ENCODE measurements at places on chromosomes 2 and 18. TPM values are rescaled to one million over a fixed set of nuclear protein-coding genes. Genes with fewer than 3 reads are reported as not detected.

The SNTG2 gene
- 0.73 TPM for total RNA-seq

The TEX44 gene
- not detected for total RNA-seq

The ANKRD30BL gene
- total RNA-seq: not detected

The CYP27C1 gene
- not detected for total RNA-seq

The TNFRSF11A gene
- total RNA-seq: 0.94 TPM

The LHCGR gene
- not detected for total RNA-seq

- DNase-seq: no peak
Observed at GRCh38 chr2:147420517-147420916, 424.3 kb upstream of the ACVR2A start.

- DNase-seq: no peak
Observed at GRCh38 chr2:223075301-223076270, 23.6 kb downstream of the KCNE4 start.

- no peak for DNase-seq
Observed at GRCh38 chr2:230976671-230977171, 19.2 kb upstream of the SPATA3 start.

GRCh38 chr2:147572622-147573021 lies 272.2 kb upstream of the ACVR2A start:
- no peak for DNase-seq

Data from Right ventricle myocardium superior (tissue), 1 donor.